Frontal cortex (tissue), 4 donors: ENCODE measurements at places on chromosomes 1 and 21. TPM values are rescaled to one million over a fixed set of nuclear protein-coding genes. Genes with fewer than 3 reads are reported as not detected.

The CLIC6 gene
- total RNA-seq = under 0.01 TPM

DNA sequence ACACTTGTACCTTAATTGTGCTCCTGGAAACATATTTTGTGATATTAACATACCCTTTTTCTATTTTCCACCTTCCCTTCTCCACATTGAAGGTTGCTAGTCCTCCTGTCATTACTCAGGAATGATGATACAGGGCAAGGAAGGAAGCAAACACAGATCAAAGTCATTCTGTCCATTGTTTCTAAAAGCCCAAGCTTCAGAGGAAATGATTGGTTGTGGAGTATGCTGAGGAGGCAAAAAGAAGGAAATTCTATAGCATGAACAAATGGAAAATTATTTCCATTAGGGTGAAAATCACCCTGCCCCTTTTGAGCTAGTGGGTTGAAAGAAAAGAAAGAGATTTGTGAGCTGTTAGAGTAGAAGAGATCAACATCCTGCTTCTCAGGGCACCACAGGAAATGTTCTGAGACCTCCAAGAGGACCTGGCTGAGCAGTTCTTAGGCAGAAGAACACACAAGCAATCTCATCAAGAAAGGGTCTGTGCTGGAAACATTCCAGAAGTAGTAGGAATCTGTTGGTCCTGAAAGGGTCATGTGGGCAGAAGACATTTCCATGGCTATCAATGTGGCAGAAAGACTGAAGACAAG, 29.0 kb upstream of the PRRX1 start:
- no peak for DNase-seq

DNA sequence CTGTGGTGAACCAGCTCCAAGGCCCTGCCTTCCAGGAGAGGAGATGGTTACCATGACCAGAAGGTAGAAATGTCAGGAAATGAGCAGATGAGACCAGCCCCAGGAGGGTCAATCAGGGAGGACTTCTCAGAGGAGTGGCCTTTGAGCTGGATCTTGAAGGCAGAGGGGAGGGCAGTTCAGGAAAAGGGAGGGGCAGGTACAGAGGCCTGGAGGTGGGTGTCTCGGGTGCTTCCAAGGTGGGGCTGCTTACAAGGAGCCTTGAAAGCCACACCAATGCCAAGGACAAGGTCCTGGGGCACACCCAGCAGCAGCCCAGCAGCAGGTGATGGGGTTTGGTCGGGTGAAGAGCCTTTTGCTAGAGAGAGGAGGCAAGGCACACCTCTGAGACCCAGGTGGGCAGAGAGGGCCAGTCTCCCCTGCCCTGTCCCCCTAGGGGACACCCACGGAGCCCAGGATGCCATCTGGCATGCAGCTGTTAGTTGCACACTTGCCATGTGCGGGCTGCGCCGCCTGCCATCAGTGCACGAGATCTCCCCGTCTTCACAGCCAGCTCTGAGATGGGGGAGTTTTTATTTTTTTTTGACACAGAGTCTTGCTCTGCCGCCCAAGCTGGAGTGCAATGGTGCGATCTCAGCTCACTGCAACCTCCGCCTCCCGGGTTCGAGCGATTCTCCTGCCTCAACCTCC, 18.5 kb downstream of the SLC66A1 start:
- no peak for DNase-seq

DNA sequence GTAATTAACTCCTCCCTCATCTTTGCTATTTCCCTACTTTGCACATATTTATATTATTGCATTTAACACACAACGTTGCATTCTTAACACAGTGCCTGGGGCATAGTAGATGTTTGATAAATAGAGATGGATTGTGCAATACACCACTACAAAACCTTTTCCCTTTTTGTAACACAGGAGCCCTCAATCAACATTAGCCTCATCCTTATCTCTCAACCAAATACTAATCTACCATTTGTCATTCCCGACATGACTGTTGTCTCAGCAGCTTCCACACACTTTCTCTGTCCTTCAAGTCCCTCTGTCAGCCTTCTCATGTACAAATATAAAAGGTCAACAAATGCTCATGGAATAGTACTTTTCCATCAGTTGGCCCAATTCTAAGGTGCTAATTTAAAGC, 78.9 kb upstream of the KCNK2 start:
- DNase-seq = no peak

GRCh38 chr1:100785470-100786052, 66.0 kb downstream of the VCAM1 start:
- DNase-seq = no peak

The SLC2A5 gene
- total RNA-seq = 0.82 TPM

- DNase-seq = no peak
Measured at GRCh38 chr1:47635111-47635510, 197.3 kb downstream of the FOXD2 start.

GRCh38 chr1:70487459-70487815, 76.4 kb downstream of the CTH start:
- no peak for DNase-seq

DNA sequence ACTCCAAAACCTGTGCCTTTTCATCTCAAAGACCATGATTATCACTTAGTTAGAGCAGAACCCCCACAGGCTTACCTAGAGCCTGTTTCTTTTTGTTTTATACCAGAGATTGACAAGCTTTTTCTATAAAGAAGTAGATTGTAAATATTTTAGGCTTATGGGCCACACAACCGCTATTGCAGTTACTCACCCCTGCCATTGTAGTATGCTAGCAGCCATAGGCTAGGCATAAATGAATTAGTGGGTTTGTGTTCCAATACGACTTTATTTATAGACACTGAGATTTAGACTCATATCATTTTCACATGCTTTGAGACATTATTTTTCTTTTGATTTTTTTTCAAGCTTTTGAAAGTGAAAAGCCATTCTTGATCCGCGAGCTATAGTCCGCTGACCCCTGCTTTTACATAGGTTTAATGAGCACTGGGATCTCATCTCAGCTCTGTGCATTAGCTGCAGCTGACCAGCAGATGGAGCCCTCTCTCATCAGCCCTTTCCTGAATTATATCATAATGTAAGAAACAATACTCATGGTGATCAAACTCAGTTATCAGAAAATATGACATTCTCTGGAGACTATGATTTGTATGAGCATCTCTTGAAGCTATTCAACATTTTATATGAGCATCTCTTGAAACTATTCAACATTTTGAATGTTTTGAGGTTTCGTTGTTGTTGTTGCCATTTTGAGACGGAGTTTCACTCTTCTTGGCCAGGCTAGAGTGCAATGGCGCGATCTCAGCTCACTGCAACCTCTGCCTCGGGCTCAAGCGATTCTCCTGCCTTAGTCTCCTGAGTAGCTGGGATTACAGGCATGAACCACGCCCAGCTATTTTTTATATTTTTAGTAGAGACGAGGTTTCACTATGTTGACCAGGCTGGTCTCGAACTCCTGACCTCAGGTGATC, 111.9 kb upstream of the L1TD1 start:
- peak; percentile 4 for DNase-seq

GRCh38 chr1:234675572-234675971, 65.6 kb upstream of the IRF2BP2 start:
- DNase-seq = no peak

The CAMK2N1 gene
- 109 TPM for total RNA-seq

DNA sequence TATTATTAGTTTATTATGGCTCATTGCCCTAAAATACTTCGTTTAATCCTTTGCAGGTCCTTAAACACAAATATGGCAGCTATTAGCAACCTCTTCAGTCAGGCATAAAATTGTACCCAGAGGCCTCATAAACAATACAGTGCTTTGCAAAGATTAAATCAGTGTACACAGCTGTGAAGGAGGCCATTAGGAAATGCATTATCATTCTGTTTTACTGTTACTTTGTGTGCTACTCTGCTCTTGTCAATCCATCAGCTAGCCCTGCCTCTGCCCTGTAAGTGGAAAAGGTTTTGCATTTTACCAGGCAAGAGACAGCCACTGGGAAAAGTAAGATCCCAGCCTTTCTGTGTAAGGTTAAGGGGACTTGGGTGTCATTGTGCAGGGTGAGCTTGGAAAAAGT, 415.7 kb upstream of the DAB1 start:
- no peak for DNase-seq

DNA sequence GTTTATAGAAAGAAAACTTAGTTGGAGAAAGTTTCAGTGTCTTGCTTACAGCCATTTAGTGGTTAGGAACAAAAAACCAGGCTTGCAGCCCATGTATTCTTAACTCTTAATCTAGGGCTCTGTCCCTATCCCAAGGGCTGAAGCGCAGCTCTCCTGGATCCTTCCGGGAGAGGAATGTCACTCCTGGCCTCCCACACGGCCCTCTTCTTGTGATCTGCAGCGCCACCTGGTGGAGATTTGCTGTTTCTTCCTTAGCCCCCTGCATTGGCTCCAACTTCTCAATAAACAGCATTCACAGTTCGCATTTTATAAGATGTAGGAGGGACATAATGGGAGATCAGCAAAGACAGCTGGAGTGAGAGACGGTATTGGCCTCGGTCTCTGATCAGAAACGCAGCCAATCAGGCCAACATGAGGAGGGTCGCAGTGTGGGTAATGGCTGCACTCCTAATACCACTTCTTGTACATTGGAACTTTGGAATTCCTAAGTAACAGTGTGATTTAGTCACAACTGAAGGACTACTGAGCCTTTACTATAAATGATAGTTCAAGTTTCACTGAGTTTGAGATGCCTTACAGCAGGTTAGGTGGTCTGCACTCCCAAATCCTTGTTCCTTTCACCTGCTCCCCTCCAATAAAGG, 283.4 kb downstream of the ASTN1 start:
- DNase-seq = peak; percentile 16

DNA sequence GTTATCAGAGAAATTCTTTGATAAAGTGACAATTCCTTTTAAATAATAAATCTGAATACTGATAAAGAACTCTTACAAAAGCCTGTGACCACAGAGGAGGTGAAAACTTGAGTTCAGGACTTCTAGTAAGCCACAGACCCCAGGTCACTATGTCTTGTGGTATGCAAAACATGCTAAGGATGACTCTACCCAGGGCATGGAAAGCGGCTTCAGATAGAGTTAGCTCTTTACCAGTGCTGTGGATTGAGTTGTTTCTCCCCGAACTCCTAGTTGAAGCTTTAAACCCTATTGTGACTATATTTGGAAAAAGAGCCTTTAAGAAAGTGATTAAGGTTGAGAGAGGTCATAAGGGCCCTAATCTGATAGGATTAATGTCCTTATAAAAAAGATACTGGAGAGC, 42.3 kb downstream of the HLX start:
- no peak for DNase-seq

DNA sequence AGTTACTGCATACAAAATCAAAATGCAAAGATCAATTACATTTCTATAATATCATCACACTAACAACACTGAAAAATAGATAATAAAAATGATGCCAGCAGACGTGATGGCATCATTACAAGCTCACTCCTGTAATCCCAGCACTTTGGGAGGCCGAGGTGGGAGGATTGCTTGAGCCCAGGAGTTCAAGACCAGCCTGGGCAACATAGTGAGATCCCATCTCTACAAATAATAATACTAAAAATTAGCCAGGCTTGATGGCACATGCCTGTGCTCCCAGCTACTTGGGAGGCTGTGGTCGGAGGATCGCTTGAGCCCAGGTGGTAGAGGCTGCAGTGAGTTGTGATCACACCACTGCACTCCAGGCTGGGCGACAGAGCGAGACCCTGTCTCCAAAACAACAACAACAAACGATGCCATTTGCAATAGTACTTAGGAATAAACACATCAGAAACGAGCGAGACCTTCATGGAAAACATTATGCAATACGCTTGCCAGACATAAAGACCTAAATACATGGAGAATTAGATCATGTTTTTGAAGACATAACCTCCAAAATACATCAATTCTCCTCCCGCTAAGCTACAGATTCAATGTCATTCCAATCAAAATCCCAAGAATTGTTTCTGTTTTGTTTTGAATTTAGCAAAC, 86.6 kb upstream of the ERRFI1 start:
- DNase-seq = no peak

DNA sequence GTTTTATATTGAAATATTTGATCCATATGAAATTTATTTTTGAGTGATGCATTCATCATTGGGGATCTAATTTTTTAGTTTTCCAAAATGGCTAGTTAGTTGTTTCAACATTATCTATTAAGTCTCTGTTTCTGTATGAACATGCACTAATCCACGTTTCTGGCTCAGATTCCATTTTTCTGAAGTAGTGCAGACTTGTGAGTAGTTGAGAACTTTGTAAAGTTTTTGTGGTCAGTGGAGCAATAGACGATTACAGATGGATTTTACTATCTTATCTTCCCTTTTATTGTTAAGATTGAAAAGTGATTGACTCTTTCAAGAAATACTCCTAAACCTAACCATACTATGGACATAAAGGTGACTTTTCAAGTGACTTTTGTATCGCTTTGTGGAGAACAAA, 16.7 kb downstream of the SOAT1 start:
- DNase-seq = no peak

The ALX3 gene
- total RNA-seq = 0.41 TPM

The ADGRL2 gene
- 120 TPM for total RNA-seq

The FAM167B gene
- total RNA-seq = 0.41 TPM

GRCh38 chr1:31955917-31956736, 18.0 kb upstream of the PTP4A2 start:
- no peak for DNase-seq

The SYNC gene
- 3.7 TPM for total RNA-seq

GRCh38 chr1:156742017-156742416, 1.1 kb upstream of the MRPL24 start:
- DNase-seq = no peak

DNA sequence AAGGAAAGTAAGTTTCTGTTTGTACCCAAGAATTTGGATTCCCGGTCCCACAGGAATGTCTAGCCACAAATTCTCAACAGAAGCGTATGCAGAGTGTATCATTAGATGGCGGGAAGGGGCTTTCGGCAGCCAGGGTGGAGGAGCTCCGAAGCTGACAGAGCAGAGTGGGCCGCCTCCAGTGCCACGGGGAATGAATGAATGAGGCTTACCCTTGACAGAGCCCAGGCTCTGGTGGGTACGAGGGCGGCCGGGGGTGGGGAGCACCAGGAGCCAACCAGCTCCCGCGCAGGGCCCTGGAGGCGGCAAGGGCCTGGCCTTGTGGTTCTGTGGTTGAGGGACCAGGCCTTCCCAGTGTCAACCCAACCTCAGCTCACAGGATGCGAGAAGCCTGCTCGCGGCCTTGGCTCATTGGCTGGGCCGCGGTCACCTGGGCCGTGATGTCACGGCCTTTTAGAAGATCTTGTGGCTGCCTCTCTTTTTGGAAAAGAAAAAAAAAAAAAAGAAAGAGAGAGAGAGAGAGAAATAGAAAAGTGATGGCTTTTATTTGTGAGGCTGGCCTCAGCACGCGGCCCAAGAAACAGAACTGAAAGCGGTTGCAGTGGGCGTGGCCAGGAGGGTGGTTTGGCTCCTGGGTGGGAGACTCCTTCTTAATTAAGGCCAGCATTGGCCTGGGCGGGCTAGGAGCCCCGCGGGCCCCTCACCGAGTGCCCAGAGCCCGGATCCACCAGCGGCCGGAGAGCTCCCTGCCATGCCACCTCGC, 34.9 kb upstream of the RUNX3 start:
- DNase-seq = no peak

The LYSMD1 gene
- 24.1 TPM for total RNA-seq

DNA sequence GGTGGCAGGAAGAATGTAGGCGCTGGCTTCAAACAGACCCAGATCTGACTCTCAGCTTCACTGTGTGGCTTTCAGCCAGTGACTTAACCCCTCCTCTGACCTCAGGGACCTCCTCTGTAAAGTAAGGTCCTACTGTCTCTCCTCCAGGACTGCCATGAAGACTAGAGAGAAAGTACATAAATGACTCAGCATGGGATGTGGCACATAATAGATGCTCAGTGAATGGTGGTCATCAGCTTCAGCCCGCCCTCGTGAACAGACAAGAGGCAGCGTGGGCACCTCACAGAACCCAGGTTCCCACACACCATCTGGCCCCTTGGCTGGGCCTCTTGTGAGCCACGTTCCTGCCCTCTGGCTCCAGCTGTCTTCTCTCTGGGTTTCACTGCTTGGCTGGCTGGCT, 126.0 kb downstream of the SYF2 start:
- DNase-seq = no peak

GRCh38 chr1:151344291-151344690, 2.8 kb downstream of the RFX5 start:
- no peak for DNase-seq
